ENCODE measurements at places on chromosomes 6 and 20.

GRCh38 chr20:6940048-6940447, 172.6 kb downstream of the BMP2 start:
- peak; percentile 55 for DNase-seq

GRCh38 chr6:23089981-23090380, 520.6 kb downstream of the HDGFL1 start:
- DNase-seq = no peak

DNA sequence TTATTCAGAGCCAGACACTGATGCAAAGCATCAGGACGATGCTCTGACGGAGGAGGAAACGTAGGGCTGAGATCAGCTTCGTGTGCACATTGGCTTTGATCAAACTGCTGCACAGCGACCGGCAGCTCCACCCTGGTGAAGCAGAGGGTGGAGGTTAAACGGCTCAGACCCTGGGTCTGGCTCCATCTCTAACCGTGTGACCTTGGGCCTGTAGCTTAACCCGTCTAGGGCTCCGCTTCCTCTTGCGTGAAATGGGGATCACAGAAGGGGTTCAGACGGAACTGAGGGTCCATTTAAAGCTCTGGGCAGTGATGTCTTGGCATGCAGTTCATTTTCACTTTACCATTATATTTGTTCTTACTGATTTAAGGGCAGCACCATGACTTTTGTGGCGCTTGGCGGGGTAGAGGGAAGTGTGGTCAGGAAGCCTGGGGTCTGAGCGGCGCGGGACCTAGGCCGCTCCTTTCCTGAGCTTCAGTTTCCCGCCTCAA, 644 bp downstream of the RBL1 start:
- peak; percentile 57 for DNase-seq

DNA sequence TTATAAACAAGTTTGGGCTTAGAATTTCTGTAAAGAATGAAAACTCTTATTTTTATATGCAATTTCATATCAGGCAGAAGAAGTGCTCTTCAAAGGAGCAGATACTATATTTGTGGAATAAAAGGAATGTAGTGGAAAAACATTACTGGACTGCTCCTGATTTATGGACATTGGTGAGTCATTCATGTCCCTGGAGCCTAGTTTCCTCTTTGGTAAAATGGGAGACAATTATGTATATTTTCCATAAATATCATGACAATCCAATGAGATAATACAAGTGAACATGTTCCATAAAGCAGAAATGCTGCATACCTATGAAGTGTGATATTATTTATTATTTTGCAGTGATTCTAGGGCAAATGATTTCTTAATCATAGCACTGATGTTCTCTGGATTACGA, 445.8 kb upstream of the CITED2 start:
- DNase-seq = no peak

GRCh38 chr6:43934183-43934802, 164.3 kb downstream of the VEGFA start:
- peak; percentile 15 for DNase-seq

DNA sequence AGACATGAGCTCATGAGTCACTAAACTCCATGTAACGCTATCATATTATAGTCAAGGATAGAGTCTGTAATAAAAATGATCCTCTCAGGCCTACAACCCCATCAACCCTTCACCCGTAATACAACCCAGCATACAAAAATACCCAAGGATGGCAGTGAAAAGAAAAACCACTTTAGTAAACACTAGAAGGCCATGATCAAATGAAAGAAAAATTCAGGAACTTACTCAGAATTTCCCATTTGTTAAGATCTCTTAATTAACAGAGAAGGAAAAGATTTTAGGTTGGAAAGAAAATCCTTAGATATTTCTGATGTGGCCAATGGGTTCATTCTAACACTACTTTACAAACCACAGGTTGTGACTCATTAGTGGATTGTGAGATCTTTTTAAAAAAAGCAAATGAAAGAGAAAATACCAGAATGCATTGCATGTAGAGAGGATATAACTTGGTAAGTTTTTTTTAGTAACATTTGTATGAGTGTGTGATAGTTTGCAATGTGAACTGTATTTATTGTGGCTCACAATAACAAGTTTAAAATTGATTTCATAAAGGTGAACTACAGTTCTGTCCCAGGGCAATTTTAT, 8.0 kb upstream of the UBE2J1 start:
- DNase-seq = no peak

- no peak for DNase-seq
These were observed 28.8 kb upstream of the TSHZ2 start for GRCh38 chr20:52943185-52943841.

GRCh38 chr6:1538810-1539478, 70.8 kb upstream of the FOXC1 start:
- no peak for DNase-seq

GRCh38 chr6:49468042-49468441, 4.9 kb downstream of the CENPQ start:
- no peak for DNase-seq

GRCh38 chr6:114611696-114612095, 268.9 kb upstream of the HS3ST5 start:
- no peak for DNase-seq

DNA sequence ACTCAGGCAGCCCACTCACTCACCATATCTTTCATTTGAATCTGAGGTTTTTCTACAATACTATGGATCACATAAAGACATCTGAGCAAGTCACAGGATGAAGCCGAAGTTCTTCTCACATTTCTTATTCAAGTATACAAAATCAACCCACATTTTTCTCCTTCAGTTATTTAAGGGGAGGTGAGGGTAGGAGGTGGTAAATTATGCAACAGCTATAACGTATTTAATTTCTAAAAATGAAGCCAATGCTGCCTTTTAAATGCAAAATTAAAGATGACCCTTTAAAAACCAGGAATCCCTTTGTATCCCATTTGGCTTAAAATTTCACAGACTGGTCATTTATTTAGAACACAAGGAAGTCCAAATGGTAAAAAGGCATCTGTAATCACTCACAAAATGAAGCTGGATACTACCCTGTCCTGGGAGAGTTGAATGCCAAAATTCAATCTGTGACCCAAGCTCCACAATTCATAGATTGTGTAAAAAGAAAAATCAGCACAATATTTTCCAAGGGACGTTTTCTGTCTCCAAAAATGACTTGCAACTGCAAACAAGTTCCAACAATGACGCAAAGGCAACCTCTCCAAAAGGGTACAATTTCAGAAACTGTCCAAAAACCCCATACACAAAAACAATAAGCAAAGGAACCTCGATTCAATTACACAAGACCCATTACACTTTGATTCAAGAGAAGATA, 48.8 kb downstream of the EPB41L2 start:
- DNase-seq = no peak

DNA sequence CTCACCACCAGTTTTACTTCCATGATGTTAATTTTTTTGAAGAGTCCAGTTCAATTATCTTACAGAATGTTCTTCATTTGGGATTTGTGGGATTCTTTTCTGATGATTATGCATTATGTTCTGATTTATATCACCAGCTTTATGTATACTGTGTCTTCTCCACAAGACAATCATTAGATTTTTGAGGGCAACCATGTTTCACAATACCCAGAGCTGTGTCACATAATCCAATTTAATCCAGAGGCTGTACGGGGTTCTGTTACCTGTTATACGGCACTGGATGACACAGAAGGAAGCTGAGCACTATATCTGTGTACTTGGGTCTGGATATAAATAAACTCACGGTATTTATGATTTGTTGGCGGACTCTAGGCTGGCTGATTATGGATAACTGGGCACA, 41.6 kb upstream of the RPN2 start:
- DNase-seq = no peak

DNA sequence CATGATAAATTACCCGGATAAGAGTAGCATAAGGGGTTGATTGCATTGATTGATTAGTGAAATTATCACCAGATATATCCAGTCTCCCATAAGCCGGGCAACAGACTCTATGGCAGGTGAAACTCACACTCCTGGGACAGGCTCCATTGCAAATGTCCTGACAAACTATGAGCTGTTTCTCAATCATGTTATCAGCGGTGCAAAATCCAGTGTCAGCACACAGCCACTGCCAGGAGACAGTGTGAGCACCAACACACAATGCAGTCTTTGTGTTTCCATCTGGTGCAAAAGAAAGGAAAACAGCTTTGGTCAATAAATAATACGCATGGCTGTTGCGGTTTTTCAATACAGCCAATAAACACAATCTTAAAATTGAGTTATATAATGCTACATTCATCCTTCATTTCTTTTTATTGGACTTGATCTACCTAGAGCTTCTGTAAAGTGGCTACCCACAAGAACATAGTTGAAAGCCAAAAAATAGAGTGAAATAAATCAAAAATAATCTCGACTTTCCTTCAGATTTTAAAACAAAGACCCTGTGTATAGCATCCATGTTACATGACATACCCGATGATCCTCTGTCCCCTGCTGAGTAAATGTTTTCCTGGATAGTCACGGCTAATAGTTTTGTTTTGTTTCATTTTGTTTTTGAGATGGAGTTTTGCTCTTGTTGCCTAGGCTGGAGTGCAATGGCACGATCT, 64.3 kb upstream of the AFDN start:
- DNase-seq = peak; percentile 47

DNA sequence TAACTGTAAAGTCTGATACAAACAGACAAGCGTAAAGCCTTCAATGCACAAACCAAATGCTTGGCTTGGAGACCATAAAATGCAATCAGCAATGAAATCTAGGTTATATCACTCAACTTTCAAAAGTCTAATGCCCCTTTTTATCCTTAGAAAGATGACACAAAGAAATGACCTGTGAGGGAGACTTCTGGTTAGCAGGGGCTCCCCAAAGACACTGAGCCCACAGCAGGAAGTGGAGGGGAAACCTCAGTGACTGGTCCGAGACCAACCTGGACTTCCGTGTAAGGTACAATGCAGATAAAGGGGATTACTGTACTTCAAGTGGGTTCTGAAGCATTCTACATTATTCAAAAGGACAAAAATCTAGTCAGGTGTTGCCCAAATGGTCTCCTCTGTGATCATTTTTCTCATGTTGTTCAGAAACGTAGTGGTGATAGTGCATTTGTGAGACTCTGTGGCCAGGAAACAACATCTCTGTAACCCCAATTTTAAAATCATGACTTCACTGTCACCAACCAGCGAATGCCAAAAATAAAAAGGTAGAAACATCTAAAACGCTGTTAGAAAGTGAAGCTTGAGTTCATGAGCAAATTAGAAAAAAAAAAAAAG, 88.2 kb downstream of the HIVEP2 start:
- no peak for DNase-seq

DNA sequence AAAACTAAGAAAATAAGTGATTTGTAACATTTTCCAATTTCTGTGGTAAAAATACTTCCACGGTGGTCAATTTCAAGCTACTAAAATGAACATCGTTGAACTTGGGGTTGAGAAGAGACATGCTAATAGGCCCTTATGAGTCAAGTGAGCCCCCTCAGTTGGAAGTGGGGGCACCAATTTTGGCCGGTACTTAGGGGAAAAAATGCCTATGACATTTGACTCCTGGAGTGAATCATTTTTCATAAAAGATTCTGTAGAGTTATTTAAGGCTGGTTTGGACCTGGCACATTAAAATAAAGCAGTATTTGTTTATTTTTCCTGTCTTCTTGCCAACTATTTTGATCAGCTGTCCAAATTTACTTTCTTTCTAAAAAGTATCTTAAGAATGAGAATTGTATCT, 32.4 kb upstream of the CAP2 start:
- no peak for DNase-seq

DNA sequence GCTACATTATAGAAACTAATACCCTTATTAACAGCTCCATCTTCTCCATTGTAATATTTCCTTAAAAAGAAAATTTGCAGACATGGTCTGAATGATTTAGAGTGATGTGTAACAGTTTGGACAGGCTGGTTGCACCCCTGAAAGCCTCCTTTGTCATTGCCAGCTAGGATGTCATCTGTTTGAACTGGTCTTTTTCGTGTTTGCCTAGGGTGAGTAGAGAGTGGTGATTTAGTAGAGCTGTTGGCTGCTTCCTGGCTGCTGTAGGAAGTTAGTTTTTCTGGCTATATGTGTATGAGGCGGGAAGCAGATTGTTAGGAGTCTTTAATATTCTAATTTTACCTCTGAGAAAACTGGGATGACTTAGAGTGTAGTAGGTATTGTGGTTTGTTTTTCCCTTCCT, 101.1 kb downstream of the ZFAND3 start:
- no peak for DNase-seq

GRCh38 chr20:46739431-46740213, 30.2 kb downstream of the SLC2A10 start:
- no peak for DNase-seq

GRCh38 chr6:17452096-17452495, 58.7 kb downstream of the CAP2 start:
- no peak for DNase-seq

DNA sequence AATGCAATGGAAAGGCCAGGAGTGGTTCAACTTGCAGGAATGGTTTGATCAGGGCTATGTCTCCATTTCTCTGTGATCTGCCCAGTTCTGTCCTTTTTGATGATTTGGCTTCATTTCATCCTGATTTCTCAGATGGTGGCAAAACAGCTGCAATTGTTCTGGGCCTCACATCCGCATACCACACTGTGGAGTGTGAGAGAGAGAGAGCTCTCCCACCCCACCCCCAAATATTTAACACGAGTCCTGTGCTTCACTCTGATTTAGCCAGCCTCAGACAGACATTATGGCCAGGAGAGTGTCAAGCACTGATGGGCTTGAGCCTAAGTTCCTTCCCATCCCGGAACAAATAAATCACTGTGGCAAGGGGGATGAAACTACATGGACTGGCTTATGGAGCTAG, 284.6 kb downstream of the CDC5L start:
- no peak for DNase-seq

DNA sequence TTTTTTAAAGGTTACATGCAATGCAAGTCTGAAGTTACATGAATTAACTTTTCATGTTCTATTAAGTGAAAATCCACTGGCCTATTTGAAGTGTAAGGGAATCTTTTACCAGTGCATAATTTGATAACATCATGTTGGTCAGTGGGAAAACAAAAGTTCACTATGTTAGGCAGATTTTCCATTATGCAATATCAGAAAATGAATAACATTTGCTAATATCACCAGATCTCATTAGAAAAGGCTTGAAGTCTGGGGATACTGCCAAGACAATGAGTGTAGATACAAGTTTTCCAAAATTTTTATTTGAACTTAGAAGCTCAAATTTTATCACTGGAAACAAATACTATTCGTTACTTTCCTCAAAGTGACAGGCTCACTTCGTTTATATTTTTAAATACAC, 296.4 kb upstream of the CDH4 start:
- DNase-seq = no peak

DNA sequence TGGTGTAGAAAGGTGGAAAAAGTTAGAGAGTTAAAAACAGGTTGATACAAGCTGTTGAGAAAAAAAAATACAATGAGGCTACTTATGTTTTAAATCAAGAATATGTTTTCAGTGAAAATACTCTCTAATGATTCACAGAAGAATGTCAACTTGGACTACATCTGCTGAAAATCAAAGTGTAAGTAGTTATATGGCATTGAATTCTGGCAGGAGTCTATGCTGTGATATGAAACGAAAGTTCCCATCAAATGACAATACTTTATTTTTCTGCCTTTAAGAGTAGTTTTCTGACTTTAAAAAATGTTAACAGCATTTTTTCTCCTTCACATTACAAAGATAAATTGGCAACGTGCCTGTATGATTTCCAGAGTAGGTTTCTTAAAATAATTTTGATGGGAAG, 158.3 kb downstream of the EYA4 start:
- DNase-seq = no peak
